ENCODE measurements at places on chromosomes 13 and 19.
A peak's percentile ranks its signal among the peaks of the same experiment; 100 is the strongest.

DNA sequence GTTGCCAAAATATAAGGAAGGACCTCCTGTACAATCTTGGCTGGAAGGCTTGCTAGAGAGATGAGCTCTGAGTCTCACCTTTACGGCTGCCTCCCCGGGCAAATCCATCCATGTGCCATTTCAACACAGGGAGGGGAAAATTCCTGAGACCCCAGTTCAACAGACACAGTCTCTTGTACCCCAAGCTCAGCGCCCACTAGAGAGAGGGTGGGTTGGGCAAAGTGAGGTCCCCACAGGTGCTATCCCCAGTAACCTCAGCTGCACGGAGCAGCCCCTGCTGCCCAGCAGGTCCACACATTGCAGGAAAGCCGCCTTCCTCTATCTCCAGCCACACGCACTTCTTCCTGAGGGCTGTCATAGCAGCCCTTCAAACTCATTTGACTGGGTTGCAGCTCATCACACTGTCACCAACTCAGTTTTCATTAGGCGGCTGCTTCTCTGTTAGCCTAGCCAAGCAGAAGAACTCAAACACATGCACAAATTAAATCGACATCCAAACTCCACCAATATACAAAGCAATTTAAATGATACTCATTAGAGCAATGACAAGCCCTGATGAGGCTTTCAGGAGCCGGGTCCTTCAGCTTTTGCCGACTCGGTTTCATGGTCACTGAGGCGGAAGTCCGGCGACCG lies 80.4 kb downstream of the TSHZ3 start:
- no peak for DNase-seq

DNA sequence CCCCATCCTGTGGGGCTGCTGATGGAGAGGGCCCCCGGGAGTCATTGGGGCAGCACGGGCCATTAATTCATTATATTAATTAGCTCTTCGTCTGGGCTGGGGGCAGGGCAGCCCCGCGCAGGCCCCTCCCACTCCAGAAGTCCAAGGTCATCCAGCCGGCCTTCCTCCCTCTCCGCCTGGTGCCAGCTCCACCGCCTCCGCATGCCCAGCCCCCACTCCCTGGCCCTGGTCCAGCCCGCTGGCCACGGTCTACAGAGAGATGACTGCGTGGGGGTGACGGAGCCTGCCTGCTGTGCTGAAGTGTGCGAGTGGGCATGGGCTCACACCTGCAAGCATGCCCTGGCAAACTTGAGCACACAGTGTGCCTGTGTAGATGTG lies 8.8 kb downstream of the IGLON5 start:
- no peak for DNase-seq

GRCh38 chr19:51354742-51355148 lies 11.4 kb downstream of the ETFB start:
- peak; percentile 43 for DNase-seq

GRCh38 chr13:43546251-43546650 lies 240.5 kb downstream of the ENOX1 start:
- no peak for DNase-seq

DNA sequence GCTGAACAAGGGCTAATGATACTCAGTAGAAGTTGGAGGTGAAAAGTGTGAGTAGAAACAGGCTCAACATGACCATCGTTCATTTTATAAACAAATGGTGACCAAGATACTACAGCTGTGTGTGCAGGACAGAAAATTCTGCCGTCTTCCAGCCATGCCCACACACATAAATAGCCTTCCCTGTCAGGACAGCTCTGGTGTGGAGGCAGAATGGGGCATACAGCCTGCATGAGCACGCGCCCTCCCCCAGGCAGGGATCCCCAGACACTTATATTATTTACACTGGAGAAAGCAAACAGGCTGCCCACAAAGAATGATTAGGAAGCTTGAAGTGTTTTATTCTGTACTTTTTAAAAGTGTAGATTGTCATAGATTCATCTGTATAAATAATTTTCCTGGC lies 20.4 kb downstream of the GJA3 start:
- no peak for DNase-seq

DNA sequence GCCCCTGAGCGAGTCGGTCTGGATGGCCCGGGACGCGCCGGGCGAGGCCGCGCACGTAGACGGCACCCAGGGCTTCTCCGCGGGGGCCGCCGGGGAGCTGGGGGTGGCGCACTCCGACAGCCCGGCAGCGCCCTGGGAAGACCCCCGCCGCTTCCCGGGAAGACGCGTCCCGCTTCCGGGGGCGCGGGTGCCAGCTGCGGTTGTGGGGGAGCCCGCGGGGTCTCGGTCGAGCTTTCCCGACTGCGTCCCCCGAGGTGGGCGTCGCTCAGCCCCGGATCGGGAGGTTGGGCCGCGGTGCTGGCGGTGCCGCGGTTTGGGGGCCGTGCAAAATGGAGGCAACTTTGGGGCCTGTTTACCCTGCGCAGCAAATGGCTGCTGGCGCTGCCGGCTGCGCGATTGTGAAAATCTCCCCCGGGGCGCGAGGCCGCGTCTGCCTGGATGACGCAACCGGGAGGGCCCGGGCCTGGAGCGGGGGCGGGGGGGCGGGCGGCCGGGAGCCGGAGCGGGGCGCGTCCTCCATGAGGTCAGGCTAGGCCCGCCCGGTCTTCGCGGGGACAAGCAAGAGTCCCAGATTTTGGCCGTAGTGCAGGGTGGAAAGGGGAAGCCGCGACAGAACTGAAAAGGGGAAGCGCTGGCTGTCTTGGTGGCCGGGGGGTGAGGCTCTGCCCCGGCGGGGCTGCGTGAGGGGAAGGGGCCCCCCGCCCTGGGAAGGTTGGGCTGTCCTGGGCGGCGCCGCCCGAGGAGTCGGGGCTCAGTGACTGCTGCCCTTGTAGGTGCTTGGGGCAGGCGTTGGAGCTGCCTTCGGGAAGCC lies 11.3 kb downstream of the PEAK3 start:
- peak; percentile 60 for DNase-seq

- DNase-seq = no peak
Measured at GRCh38 chr19:5623397-5624017, 624 bp downstream of the SAFB start.

- no peak for DNase-seq
Measured at GRCh38 chr19:2524840-2525723, 49.2 kb downstream of the GADD45B start.

DNA sequence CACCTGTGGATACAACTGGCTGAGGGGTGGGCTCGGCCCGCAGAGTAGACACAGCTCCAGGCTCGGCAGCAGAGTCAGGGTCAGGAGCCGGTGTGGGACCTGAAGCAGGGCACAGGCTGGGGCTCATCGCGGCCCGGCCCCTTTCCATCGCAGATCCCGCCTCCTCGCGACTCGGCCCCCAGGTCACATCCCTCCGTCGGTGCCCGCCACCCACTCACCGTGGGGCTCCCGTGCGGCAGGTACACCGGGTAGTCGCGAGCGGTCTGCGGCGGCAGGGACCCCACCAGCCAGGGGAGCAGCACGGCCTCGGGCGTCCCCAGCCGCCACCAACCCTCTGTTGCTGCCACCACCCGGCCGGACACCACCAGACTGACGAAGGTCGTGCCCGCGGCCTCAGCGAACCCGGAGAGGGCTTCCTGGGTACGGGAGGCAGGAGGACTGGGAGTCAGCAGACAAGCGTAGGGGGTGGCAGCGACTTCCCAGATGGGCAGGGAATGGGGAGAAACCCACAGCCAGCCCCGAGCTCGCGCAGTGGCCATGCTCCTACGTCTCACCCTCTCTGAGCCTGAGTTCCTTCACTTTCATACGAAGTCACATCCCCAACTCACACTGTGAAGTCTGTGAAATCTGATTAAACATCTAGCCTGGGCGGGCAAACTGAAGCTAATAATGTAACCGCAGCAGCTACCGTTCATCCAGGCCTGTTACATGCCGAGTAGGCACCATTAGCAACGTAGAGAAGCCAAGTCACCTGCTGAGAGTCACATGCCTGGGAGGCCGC lies 3.7 kb downstream of the FUZ start:
- DNase-seq = peak; percentile 30

DNA sequence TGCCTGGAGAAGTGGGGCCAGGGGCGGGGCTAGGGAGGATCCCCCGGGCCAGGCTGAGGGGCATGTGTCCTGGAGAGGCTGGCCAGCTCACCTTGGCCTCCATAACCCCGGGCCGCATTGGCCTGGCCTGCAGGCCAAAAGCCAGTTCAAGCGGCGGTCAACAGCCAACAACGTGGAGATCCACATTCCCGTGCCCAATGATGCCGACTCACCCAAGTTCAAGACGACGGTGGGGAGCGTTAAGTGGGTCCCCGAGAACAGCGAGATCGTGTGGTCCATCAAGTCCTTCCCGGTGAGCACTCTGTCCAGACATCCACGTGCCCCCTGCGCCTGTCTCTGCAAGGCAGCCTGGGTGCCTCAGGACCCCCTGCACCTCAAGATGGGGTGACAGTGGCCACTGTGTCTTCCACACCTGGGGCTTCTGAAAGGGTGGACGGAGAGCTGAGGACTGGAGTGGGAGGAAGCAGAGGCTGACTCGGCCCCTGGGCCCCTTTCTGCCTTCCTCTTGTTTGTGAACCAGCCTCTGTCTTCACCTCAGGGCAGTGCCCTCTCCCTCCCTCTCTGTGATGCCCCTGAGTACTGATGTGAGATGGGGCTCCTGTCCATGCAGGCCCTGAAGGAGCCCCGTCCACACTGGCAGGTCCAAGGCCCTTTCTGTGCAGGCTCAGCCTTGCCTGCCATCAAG lies 31.1 kb downstream of the AP1M1 start:
- DNase-seq = no peak

- no peak for DNase-seq
Measured at GRCh38 chr13:35770756-35771297, 294.3 kb upstream of the MAB21L1 start.

All from nucleus accumbens (tissue), 56 donors.